ENCODE measurements at places on chromosomes 2 and 18.

GRCh38 chr2:30287857-30288513 lies 56.7 kb downstream of the LBH start:
- no peak for DNase-seq

- DNase-seq = no peak
Observed at GRCh38 chr2:73020657-73021370, 50.7 kb downstream of the SFXN5 start.

DNA sequence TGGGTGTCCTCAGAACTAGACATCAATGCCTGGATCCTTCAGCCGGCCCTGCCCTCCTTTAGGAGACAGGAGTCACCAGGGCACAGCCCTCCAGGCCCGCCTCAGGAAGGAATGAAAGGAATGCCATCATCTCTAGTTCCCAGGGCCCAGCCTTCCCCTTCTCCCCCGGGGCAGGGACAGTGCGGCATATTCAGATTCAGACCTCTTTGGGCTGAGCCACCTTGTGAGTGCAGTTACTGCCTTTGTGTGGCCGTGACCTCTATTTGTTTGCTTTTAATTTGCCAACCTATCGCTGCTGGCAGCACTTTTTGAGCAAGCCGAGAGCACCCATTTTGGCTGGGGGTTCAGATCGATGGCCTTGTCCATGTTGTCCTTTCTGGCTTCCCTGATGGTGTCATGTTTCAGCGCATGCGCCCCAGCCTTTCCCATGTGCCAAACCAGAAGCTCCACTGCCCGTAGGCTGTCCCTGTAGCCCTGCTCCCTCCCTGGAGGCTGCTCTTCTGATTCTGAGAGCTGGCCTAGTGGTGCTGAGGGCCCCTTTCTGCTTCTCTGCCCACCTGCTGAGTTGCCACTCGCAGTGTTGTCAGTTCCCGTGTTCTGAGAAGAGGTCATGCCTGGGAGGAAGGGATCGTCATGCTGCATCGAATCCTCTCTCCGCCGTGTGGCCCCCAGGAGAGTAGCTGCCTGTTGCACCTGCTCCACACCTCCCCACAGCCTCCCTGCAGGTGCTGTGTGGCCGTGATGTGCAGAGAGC lies 10.9 kb downstream of the ANKRD23 start:
- no peak for DNase-seq

GRCh38 chr2:174233771-174234275 lies 14.5 kb downstream of the OLA1 start:
- DNase-seq = no peak

GRCh38 chr18:45084206-45084605 lies 403.5 kb downstream of the SETBP1 start:
- no peak for DNase-seq

GRCh38 chr2:121866789-121867188 lies 111.3 kb downstream of the TSN start:
- no peak for DNase-seq

DNA sequence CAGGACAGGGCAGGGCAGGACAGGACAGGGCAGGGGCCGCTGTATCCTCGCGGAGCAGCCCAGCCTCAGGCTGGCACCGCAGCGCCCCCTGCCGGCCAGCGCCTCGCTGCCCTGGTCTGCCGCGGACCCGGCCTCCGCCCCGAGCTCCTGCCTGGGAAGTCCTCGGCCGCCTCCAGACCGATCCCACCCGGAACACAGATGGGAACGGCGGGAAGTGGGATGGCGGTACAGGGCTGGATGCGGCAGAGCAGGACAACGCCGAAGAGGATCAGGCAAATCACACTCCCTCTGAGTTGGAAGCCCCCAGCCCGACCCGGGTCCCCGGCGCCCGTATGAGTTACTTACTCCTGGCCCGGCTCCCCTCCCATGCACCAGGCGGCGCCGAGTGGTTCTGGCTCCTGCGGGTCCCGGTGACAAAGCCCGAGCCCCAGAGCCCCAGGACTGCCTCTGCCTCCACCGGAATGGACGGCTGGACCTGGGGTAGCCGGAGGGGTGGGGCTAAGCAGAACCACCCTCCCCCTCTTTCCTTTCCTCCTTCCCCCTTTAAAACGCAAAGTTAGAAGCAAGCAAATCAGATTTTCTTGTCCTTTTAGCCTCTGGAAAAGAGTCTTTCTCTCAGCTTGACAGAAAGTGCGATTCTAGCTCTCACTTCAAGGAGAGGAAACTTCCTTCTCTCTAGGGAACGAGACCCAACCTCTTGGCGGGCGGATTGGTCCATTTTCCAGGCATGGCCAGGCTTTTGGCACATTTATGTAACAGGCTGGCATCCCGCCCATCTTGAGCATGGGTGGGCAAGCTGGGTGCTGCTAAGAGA lies at the start of gene TP53I3:
Gene TP53I3 (minus strand): TSS at position 449 of the 814 bp plus-strand sequence. CDS start 508 bp downstream, outside the sequence.
- DNase-seq = peak; percentile 55

- DNase-seq = no peak
Observed at GRCh38 chr2:227626580-227627151, 9.4 kb downstream of the SCYGR4 start.

DNA sequence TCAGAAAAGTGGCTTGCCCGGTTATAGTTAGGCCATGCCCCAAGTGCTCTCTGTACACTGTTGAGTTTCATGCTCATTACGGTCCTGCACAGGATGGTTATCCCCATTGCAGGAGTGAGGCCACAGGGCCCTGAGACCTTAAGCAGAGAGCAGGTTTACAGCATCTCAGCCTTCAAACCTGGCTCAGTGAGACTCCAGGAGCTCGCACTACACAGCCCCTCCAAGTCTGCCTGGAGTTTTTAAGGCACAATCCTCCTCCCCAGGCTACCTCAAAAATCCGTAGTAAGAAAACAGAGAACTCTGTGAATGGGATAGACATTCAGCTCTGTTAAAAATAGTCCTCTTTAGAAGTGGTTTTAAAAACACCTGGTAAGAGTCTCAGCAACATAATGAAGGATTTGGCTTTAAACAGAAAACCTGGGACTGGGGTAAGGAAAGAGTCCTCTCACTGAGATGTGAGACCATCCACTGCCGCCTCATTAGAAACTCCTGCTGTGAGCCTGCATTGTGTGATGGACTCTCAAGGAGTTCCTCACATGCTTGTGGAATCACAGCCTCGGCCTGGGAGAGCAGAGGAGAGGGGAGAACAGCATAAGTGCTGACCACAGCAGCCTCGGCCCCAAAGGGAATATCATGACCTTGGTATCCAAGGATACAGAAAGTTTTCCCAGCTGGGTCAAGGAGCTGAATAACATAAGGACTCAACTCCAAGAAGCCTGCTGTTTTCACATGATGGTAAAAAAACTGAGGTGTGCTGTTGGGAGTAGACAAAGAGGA lies 214.8 kb downstream of the ATAD2B start:
- DNase-seq = no peak

- no peak for DNase-seq
Observed at GRCh38 chr2:231887756-231888155, 38.4 kb downstream of the NPPC start.

DNA sequence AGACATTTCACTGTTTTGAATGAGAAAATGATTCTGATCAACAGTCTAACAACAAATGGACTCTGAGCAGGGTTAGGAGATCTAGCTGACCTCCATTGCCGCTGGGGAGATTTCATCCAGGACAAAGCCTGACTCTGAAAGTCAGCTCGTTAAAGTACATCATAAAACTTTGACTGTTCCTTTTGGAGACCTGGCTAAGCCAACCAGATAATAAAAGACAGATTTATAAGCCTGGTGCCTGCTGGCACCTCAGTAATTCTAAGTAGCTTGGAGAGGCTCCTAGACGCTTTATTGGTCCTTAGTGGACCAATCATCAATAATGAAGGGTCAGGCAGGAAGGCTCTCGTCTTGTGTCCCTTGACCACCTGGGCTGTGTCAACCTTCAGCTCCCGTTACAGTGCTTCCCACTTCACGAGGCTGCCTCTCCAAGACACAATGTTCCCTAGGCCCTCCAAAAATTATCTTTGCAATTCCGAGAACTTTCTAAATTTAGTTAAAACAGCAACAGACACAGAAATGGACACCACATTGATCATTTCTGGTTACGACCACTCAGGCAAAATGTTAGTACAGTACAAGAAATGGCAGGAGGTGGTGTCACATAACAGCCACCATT lies 47.9 kb upstream of the PMAIP1 start:
- no peak for DNase-seq

DNA sequence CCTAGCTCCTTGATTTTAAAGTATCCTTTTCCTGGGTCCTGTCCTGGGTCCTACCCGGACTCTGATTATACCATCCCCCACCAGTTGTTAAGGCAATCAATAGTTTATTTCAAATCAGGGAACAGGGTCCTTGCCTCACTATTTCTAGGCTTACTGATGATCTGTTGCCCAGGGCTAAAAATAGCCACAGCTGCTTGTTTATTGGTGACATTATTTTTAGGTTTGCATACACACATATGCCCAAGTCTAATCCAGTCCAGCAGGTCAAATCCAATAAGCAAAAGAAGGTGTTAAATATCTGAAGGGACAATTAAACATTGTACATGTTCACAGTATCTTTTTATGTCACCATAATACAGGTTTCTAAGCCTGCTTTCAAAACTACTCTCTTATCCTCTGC lies 66.0 kb downstream of the RAB10 start:
- DNase-seq = no peak

GRCh38 chr2:3899536-3900155 lies 196.3 kb downstream of the DCDC2C start:
- no peak for DNase-seq

GRCh38 chr2:203484266-203485112 lies 50.6 kb downstream of the RAPH1 start:
- peak; percentile 16 for DNase-seq

DNA sequence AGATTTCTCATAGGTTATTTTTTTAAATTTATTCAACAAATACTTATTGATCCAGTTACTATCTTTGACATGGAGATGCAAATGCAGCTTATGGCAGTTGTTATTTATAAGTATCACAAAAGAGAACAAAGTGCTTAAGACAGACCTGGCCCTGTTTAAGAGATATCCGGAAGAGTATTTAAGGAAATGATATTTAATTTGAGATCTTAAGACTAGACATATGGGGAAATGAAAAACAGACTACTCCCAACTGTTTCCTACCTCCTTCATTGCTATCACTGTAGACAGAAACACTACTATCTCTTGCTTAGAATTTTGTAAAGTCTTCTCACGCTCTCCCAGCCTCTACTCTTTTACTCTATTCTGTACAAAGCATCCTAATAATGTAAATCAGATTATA lies 36.0 kb downstream of the RPRD1A start:
- DNase-seq = no peak

- DNase-seq = no peak
Observed at GRCh38 chr2:174761837-174762236, 2.4 kb downstream of the CHRNA1 start.

- DNase-seq = no peak
Observed at GRCh38 chr18:63676526-63677323, 15.0 kb upstream of the SERPINB3 start.

- no peak for DNase-seq
Observed at GRCh38 chr2:214410918-214411554, at the start of gene VWC2L. TSS of gene VWC2L (plus strand) at chr2:214411054. CDS start at chr2:214414194, 3,140 bp downstream.

DNA sequence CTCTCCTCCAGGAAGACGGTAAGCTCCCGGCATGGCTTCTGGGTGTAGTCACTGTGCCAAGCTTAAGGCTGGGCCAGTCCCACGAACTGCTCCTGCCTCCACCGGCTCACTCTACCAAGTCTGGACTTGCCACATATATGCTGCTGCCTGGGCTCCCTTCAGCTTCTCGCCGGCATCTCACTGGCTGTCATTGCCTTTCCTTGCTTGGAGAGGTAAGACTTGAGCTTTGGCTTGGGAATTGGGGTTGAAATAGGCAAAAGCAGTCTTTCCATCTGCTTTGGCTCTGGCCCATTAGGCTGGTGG lies 481.0 kb downstream of the TGIF1 start:
- no peak for DNase-seq

- DNase-seq = no peak
Observed at GRCh38 chr2:70946832-70947442, 11.2 kb downstream of the ATP6V1B1 start.

DNA sequence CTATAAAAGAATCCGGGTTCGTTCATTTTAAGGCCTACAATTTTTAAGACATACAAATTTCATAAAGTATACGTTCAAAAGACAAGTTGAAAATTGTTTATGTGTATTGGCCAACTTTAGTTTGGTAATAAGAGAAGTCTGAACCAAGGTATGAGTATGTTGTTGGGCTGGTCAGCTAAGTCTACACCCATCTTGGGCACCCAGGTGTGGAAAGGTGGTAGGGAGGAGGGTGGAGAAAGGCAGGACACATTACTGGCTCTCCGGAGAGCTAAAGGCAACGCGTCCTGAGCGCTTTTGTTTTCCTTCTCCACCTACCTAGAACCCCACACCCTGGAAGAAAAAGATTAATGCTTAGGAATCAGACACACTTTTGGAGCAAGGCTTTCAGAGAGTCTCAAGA lies 899 bp upstream of the PELI1 start:
- no peak for DNase-seq

- no peak for DNase-seq
Observed at GRCh38 chr18:9319333-9319732, 15.2 kb upstream of the TWSG1 start.

DNA sequence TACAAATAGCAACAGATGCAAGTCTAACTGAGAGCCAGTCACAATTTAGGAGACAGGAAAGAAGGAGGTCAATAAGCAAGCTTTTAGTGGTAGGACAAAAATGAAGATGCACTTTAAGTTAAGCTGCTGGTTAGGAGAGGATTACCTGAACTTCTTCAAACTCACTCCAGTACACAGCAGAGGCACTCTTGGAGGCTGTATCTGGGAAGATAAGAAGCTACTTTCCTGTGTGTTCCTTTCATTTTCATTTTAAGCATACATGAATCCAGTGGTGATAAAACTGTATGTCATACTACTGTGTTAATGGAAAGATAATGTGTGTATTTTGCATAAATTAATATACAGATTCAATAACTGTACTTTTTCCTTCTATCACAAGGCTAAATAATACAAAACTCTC lies 49.6 kb downstream of the HYCC2 start:
- no peak for DNase-seq

GRCh38 chr2:141595316-141595920 lies 535.4 kb downstream of the LRP1B start:
- DNase-seq = no peak

- DNase-seq = no peak
Observed at GRCh38 chr2:56912490-56912889, 728.7 kb downstream of the CCDC85A start.

DNA sequence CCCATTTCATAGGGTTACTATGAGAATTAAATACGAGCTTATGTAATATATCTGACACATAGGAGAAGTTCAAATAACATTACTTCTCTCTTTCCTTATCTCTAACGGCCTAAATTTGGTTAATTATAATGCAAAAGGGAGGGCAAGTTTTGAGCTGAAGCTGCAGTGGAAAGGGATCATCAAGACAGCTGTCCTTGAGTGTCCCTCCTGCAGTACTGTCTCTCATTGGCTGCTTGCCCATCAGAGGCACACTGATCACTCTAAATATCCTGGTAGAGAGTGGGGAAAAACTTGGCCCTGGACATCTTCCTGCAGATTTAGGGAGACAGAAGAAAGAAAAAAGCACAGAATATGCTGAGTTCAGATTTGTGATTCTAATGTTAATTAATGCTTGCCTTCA lies 186.0 kb downstream of the CAMKMT start:
- DNase-seq = no peak

- no peak for DNase-seq
Observed at GRCh38 chr2:151106805-151107506, 154.7 kb downstream of the RBM43 start.

GRCh38 chr2:203882551-203882950 lies 15.0 kb downstream of the CTLA4 start:
- DNase-seq = no peak

GRCh38 chr18:45168866-45169600 lies 446.2 kb upstream of the SLC14A2 start:
- DNase-seq = no peak

GRCh38 chr2:239250216-239251081 lies 150.4 kb downstream of the HDAC4 start:
- no peak for DNase-seq

All from stimulated activated CD4-positive, alpha-beta T cell treated with anti-CD3 and anti-CD28 coated beads, TNF-alpha, amount 100 ng/mL, for 1 hour (primary cell).